T follicular helper cell (primary cell): ENCODE measurements at places on chromosomes 6 and 20.

- no peak for DNase-seq
Measured at GRCh38 chr6:147158881-147159280, 45.3 kb upstream of the STXBP5 start.

DNA sequence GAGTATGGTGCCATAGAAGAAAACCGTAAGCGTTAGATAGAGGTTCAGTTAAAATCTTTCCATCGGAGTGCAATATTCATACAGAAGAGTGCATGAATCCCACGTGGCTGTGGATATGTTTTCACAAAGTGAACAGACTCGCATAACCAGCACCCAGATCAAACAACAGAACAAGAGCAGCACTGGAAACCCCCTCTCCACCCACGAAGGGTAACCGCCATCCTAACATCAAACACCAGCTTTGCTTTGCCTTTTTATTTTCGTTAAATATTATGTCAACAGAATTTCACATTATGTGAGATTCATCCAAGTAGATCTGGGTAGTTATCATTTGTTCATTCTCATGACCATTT is 4.7 kb downstream of the GTSF1L start:
- DNase-seq: peak; percentile 47

- no peak for DNase-seq
Measured at GRCh38 chr6:156828280-156828703, 51.1 kb downstream of the ARID1B start.

- DNase-seq: no peak
Measured at GRCh38 chr6:18976091-18976490, 588.9 kb downstream of the RNF144B start.

DNA sequence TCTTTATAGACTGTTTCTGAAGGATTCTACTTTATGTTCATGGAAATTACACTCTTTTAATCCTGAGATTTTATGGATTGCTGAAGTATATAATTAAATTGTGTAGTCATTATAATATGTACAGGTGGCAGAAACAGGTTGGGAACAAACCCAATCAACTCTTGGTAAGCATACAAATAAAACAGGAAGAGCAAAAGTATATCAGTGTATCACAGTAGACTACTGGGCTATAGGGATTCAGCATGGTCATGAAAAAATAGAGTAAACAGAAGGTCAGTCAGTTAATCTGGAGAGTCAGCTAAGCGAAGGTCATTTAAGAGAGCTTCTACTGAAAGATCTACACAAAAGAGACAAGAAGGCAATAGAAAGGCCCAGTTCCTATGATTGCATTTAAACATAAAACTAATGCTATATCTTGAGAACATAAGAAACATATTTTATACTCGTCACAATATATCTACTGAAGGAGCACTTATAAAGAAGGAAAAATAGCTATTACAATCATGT is 178.9 kb upstream of the ECI2 start:
- DNase-seq: no peak
